ENCODE measurements at places on chromosomes 11 and 22.

GRCh38 chr11:2778630-2779498, 79.1 kb upstream of the KCNQ1OT1 start:
- DNase-seq, result peak; percentile 9

GRCh38 chr11:5575152-5575551, 5.5 kb upstream of the OR52B6 start:
- DNase-seq, result no peak

GRCh38 chr11:65410936-65411680, 11.5 kb upstream of the NEAT1 start:
- DNase-seq, result peak; percentile 10

- no peak for DNase-seq
Measured at GRCh38 chr11:19349340-19350025, 108.7 kb upstream of the E2F8 start.

DNA sequence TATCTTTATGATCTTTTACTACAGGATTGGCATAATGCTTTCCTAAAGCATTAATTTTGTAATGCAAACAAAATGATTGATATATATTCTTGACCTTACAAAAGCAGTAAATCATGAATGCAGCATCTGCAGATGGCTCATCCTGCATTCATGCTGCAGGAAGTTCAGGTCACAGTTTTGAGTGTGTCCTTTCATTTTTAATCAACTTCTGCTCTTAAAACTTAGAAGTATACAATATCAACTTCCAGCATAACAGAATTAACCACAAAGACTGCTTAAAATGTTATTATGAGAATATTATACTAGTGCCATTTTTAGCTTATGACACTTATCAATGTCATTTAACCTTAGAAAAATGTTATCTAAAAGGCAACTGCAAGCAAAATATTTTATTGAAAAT, 54.0 kb downstream of the SLC36A4 start:
- no peak for DNase-seq

DNA sequence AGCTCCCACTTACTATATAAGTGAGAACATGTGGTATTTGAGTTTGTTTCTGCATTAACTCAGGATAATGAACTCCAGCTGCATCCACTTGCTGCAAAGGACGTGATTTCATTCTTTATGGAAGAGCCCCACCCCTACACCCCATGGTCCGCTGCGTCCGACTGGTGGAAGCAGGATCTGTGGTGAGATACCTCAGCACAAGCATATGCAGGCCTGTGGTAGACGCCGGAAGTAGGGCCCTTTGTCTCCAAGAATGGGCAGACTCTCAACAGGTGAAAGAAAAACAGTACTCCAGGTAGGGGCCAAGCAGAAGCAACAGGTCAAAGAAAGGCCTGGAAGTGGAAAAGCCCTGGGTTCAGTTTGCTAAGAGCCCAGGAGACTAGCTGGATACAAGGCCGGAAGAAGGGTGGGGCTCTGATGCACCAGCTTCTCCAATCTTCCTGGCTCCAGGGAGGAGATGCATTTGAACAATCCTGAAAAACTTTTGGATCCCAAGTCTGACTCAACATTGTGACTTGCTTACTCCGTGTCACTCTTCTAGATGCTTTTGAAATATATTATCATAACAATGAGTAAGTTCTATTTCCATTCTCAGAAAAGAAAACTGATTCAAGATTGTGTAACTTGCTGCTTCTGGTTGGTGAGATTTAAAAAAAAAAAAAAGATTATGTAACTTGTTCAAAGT, 30.4 kb downstream of the NEAT1 start:
- no peak for DNase-seq

DNA sequence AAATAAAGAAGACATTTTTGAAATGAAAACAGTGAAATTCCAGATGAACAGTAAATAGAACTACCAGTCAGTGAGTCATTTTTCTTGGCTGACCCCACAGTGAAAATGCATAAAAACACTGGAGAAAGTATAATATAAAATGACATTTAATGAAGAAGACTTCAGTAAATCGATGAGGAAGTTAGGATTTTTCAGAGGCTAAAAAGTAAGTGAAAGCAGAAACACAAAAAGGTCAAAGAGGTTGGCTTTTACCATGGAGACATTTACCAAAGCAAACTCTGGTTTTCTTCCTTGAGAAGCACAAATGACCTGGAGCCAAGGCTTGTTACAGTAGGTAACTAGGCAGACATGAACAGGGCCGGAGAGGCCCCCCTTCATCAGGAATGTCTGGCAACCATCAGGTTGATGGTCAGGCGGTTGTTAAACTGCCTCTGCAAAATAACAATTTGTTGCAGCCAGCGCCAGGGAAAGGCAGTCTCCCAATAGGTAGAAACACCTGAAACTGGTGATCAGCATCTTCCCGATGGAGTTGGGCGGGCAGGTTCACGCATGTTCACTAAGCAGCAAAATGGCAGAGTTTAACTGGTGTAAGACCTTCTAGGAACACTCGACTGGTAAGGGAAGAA, 16.7 kb upstream of the TMEM123 start:
- DNase-seq, result no peak

GRCh38 chr11:75966537-75967287, 151.7 kb downstream of the UVRAG start:
- no peak for DNase-seq

GRCh38 chr11:12243486-12243885, 133.1 kb downstream of the MICAL2 start:
- no peak for DNase-seq

Data from WTC11 (cell line).